ENCODE measurements at places on chromosomes 5 and 9.

GRCh38 chr9:91659529-91660495 lies 236.2 kb upstream of the NFIL3 start:
- no peak for ATAC-seq

GRCh38 chr5:169052207-169052606 lies 248.7 kb downstream of the SLIT3 start:
- no peak for ATAC-seq

- no peak for ATAC-seq
These were observed 102.5 kb upstream of the RAI14 start for GRCh38 chr5:34553581-34553980.

DNA sequence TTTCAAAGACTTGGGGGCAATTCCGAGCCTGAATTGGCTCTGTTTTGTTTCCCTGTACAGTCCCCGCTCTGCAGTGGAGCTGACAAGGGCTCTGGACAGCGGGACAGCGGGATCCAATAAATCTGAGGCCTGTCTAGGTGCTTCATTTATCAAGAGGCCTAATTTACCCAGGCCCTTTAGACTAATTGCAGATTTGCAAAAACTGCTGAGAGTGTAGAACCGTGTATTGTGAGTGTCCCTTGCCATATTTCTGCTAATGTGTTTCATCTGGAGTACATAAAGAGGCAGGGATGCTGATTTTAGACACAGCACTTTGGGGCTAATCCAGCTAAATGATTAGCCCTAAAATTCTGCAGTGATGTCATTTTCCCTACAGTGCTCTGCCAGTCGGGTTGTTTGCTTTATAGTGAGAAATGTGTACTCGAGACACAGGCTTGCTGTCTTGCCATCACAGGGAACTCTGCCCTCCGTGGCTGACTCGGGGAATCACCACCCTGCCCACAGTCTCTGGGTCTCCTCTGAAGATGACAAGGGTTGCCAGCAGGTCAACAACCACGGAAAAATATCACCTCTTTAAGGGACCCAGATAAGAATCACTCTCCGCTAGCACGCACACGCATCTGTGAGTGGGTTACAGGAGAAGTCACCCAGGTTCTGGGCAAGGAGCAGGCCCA lies 592.0 kb downstream of the BNC2 start:
- ATAC-seq, result no peak

GRCh38 chr5:157860898-157861890 lies 2.2 kb upstream of the CLINT1 start:
- no peak for ATAC-seq

DNA sequence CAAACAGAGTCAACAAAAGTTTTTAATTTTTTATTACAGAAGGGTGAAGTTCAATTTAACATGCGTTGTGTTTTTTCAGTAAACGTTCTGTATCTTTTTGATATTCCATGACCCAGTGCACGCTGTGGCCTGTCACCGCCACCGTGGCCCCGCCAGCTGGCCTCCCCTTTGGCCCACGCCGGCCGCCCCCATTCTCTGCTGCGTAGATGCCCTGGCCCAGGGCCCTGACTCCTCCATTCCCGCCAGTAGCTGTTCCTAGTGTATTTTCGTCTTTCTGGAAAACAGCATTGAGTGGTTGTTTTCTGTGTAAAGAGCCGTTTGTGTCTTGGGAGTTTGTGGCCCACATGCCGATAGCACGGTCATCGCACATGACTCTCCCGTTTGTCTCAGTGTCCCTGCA lies 6.1 kb downstream of the RNU6ATAC start:
- ATAC-seq, result no peak

DNA sequence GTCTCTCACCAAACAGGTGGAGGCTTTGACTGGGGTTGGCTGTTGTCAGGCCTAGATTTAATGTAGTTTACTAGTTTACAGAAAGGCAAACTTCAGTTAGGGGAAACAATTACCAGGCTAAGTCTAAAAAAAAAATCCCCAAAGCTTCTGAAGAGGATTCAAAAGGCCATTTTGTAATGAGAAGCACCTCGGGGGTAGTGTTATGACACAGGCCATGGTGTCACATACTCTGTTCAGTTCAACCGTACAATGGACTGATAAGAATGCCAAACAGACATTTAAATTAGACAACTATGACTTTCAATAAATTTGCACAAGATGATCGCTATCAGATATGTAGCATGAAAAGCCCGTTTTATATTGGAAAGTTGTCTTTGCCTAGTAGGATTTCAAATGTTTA lies 120.1 kb upstream of the PCA3 start:
- no peak for ATAC-seq

DNA sequence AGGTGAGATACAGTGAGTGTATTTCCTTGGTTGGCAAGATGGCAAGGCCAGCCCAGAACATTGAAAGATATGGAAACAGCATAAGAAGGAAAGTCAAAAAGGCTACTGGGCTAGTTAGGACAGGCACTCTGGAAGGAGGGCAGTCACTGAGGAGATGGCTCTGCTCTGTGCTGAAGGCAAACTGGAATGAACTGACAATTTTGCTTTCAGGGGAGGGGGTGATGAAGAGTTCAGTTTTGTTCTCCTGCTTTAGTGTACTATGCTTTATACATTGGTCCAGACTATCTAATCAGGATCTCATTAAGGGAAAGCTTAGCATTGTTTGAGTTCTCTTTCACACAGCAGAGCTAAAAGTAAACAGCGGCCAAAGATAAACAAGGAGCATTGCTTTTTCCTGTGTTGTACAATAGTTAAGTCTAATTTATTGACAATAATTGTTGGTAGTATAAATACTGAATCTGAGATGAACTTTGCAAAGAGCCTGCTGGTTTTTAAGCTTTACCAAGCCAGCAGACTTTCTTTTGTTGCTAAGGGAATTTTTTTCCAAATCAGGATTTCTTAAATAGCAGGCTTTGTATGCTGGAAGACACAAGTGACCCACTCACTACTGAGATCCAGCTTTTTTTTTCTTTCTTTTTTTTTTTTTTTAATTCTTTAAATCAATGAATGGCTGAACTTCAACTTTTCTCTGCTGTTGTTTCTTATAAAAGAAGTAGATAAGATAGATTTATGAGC lies 355.5 kb downstream of the ARRDC3 start:
- no peak for ATAC-seq

- peak; percentile 60 for ATAC-seq
These were observed 1164.3 kb upstream of the DMAC1 start for GRCh38 chr9:8963885-8964284.

DNA sequence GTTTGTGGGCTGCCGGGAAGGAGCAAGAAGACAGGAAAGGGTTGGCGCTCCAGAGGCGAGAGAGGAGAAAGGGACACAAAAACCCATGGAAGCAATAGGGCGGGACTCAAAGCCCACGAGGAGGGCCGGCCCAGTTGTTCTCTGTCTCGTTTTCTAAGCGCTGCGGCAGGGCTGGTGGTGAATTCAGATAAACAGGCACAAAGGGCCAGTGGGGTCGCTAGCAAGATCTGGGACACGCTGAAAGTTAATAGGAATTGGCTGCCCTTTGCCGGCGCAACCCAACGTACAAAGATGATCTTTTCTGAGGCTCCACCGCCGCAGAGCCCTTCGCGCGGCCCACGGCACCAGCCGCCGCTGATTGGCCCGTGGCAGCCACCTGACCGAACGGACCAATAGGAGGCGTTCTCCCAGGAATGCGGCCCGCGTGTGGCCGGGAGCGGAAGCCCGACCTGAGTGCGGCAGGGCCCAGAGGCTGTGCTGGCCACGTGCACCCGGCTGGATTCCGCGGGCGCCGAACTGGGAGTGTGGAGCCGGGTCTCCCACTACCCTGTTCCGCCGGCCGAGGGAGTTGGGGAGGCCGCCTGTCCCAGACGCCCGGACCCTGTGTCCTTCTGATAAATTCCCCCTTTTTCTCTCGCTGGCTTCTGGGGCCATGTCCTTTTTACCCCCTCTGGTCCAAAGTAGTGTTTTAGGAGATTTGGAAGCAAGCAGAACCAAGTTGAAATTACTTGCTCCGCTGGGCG lies 16.8 kb upstream of the NSD1 start:
- peak; percentile 99 for ATAC-seq

GRCh38 chr5:59529239-59529638 lies 364.3 kb downstream of the PDE4D start:
- ATAC-seq, result no peak

DNA sequence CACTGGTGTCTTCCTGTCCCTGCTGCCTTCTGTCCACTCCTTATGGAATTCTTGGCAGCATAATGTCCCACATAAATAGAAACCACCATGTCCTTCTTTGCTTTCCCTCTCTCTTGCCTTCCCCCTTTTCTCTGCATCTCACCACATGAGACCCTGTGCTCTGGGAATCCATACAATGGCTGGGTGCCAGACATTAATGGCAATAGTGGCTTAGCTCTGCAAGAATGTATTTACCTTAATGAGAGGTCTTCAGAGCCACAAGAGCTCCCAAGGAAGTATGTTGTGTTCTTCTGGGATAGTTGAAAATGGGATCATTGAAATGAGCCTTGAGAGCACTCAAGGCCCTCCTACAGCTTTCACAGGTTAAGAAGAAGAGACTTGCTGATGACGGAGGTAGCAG lies 58.7 kb downstream of the ADAMTS16 start:
- ATAC-seq, result no peak

GRCh38 chr5:170263906-170264305 lies 31.1 kb downstream of the C5orf58 start:
- no peak for ATAC-seq

DNA sequence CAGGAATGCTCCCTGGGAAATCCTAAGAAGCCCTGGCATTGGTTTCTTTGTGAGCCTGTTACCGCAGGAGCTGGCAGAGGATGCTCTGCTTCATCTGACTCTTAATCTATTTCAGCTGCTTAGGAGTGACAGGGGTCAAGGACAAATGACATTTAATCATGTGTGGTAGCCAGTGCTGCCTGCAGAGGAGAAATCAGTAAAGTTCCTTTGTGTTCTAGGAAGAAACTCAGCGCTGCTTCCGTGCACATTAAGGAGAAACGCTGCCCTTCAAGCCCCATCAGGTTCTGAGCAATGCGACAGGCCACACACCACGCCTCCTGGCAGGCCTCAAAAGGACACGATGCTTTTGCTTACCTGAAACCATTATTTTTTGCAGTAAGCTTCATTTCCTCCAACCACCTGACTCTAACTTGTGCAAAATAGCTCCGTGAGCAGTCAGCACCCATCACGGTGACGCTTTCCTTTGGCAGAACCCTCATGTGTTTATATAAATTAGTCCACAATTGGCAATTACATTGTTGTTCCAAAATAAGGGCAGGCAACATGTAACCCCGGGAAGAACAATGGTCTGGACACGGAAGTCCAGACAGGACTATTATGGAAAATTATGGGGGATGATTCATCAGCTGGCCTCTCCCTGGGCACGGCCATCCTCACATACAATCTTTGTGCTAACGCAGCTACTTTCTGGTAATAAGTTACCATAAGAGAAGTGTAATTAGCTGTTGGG lies 387.9 kb upstream of the DAP start:
- no peak for ATAC-seq

- peak; percentile 21 for ATAC-seq
These were observed 22.0 kb downstream of the C9orf57 start for GRCh38 chr9:72038408-72038807.

DNA sequence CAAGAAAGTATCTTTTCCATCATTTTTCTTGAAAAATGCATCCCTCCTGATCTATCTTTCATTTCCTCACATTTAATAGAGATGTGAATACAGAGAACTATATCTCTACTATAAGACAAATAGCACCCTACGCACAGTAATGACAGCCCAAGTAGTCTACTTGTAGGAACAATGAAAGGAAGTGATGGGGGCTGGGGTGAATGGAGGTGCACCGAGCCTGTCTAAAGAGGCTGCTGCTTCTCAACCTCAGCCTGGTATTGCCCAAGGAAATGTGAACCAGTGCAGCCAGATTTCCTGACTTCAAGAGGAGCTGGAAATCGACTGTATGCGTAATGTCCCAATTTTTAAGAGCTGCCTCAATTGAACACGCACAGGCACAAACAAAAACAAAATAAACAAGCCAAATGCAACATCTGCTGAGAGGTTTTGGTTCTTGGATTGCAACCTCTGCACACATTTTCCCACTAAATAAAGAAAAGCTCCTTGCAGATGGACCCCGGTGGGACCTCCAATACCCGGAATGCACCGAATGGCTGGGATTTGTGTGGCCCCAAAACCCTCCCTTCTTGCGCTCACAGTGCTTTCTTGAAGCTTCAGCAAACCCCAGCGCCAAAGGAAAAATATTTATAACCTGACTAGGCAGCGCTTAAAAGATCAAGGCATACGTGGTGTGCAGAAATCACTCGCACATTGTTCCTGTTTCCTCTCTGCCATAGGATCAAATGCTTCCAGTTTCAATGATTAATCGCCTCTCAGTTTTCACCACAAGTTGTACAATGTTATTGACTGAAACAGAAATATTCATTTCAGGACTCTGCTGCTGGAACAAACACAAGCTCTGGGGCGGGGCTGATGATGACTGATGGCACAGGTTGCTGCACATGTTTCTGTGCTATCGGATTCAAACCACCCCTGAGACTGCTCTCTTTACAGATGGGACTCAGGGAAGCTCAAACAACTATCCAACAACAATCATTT lies 68.3 kb downstream of the KCNIP1 start:
- ATAC-seq, result no peak

DNA sequence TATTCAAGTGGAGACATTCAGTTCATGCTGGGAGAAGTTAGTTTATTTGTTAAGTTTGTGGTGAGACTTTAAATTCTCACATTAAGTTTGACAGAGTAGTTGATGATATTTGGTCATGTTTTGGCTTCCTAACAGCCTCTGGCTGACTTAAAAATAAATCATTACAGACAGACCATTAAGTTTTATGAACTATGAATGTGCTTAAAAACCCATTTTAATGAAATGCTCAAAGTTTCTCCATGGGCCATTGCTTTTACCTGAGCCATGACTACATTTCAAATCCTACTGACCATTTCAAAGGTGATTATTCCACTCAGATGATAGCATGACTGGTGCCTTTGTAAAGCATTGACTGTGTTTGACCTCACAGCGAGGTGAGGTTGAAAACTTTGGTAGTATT lies 192.7 kb downstream of the LRRC70 start:
- ATAC-seq, result no peak

- ATAC-seq, result peak; percentile 39
These were observed 155.9 kb upstream of the PHYKPL start for GRCh38 chr5:178388386-178389025.

DNA sequence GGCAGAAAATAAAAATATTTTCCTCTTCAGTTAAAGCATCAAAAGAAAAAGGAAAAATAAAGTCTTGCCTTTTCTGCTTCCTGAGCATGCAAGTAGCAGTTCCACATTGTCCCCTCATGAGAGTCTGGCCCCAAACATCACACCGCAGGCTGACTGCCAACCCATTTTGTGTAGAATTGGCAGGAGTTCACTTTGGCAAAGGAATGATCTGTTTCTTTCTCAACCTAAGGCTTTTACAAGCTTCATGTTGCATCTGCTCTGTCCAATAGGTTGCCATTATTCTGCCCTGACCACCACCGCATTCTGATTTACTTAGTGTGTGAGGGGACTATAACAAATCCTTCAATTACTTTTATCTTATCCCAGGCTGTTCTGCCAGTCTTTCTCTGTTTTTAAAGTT lies 249.5 kb downstream of the ISL1 start:
- no peak for ATAC-seq

- no peak for ATAC-seq
These were observed 79.4 kb downstream of the NXNL2 start for GRCh38 chr9:88614359-88614758.

- ATAC-seq, result no peak
These were observed 15.4 kb downstream of the IARS1 start for GRCh38 chr9:92278110-92278509.
